ENCODE measurements at places on chromosomes 1 and 21. TPM values are rescaled to one million over a fixed set of nuclear protein-coding genes. Genes with fewer than 3 reads are reported as not detected.

DNA sequence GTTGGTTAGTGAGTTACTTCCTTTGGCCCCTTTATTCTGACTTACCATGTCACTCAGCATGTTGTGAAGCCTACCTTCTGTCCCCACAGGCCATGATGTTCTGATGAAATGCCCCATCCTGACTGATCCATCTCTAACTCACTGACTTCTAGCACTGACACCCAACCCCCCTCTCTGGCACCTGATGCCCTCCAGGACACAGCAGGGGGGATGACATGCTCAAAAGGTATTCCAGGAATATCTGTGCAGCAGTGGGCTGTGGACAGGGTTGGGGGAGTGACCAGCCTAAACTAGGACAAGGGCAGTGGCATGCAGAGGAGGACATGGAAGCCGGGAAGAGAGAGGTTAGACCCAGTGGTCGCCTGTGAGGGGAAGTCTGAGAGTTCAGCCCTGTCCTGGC is 25.5 kb downstream of the SYT2 start:
- no peaks in the 10 kb centered on the region for H3K4me1 ChIP-seq
- H3K36me3 ChIP-seq = no peaks in the 10 kb centered on the region

GRCh38 chr1:19325958-19326747 is 14.0 kb downstream of the SLC66A1 start:
- no peak overlapping the region for H3K27ac ChIP-seq
- H3K4me3 ChIP-seq = no peak overlapping the region
- peaks cover 3% of the 10 kb centered on the region for H3K4me1 ChIP-seq
- no peaks in the 10 kb centered on the region for H3K36me3 ChIP-seq

DNA sequence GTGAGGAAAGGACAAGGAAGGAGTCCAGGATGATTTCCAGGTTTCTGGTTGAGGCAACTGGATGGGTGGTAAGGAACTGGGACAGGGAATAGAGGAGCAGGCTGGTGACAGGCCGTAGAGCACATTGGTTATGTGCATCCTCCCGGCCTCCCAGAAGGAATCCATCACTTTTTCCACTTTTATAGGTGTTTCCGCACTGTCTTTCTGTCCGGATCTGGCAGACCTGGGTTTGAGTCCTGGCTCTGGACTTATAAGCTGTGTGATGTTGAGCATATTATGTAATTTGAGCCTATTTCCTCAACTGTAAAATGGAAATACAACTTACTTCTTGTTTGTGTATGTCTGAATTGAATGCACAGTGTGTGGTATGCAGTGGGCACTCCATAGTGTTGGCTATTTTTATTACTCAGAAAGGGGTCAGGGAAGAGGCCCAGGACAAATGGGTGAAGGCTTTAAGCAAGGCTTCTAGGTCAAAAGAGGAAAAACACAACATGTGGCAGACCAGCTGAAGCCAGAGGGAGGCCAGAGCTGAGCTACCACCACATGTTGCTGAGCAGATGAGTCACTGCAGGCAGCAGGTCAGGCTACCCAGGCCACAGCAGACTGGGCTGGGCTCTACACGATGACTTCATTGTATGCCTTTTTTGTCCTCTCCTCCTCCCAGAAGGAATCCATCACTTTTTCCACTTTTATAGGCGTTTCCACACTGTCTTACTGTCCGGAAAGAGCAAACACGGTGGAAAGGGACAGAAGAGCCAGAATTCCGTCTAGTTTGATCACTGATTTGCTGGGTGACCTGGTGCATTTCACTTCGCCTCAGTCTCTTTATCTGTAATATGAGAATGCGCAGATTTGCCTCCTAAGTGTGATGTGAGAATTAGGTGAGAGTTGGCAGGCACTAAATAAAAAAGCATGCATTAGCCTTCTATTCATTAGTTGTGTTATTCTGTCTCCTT is 791 bp upstream of the MAST2 start:
- peak; percentile 68 for DNase-seq
- H3K27me3 ChIP-seq = no peaks in the 10 kb centered on the region
- H3K27ac ChIP-seq = peak overlapping the region; percentile 88

GRCh38 chr1:10677491-10678391 is 118.7 kb downstream of the CASZ1 start:
- H3K27ac ChIP-seq = no peak overlapping the region
- DNase-seq = no peak
- H3K4me3 ChIP-seq = no peak overlapping the region
- no peaks in the 10 kb centered on the region for H3K36me3 ChIP-seq
- H3K27me3 ChIP-seq = no peaks in the 10 kb centered on the region

DNA sequence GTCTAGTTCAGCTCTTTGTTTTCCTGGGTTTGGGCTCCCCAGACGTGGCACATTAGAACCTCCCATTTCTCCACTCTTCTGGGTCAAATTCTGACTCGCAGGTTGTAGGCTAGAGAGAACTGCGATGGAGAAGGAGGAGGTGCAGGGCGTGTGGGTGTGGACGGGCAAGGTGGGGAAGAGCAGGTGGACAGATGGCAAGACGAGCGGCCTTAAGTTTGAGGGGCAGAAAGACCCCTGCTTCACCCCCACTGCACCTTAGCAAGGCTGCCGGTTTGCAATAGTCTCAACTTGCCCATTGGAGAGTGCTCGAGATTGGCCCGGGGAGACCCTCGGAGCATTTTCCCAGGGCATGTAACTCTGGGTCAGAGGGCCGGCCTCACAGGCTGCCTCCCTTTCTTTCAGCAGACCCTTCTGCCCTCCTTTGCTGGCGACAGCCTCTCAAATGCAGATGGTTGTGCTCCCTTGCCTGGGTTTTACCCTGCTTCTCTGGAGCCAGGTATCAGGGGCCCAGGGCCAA is 1.7 kb downstream of the IL24 start:
- H3K4me3 ChIP-seq = no peak overlapping the region
- no peak overlapping the region for H3K27ac ChIP-seq
- no peaks in the 10 kb centered on the region for H3K36me3 ChIP-seq
- DNase-seq = no peak
- peaks cover 9% of the 10 kb centered on the region for H3K27me3 ChIP-seq
- H3K4me1 ChIP-seq = no peaks in the 10 kb centered on the region

DNA sequence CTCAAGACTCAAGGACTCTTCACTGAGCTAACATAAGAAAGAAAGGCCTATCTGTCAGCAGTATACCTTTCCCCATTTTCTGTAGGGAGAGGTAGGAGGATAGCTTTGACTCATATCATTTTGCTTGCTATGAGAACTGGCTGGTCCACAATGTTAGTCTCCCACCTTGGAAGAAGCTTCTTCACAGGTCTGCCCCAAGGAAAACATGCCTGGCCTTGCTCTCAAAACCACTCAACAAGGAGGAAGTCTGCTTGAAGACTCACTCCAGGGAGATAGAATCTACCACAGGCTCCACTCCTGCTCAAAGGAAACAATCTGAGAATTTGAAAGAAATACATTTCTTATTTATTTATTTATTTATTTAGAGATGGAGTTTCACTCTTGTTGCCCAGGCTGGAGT is 29.5 kb upstream of the LAMC1 start:
- H3K4me3 ChIP-seq = no peak overlapping the region
- no peaks in the 10 kb centered on the region for H3K4me1 ChIP-seq
- peaks cover 11% of the 10 kb centered on the region for H3K27me3 ChIP-seq

GRCh38 chr1:92755541-92756461 is 29.1 kb downstream of the EVI5 start:
- no peak overlapping the region for H3K4me3 ChIP-seq
- H3K27ac ChIP-seq = no peak overlapping the region
- H3K27me3 ChIP-seq = peaks cover 6% of the 10 kb centered on the region

- H3K27me3 ChIP-seq = peaks cover 8% of the 10 kb centered on the region
- no peaks in the 10 kb centered on the region for H3K4me1 ChIP-seq
- no peak overlapping the region for H3K27ac ChIP-seq
- no peaks in the 10 kb centered on the region for H3K36me3 ChIP-seq
Measured at GRCh38 chr1:115182012-115182715, 92.9 kb upstream of the TSPAN2 start.

GRCh38 chr1:241336335-241336734 is 20.7 kb downstream of the RGS7 start:
- no peak overlapping the region for H3K27ac ChIP-seq
- no peaks in the 10 kb centered on the region for H3K4me1 ChIP-seq
- no peak overlapping the region for H3K4me3 ChIP-seq
- H3K27me3 ChIP-seq = no peaks in the 10 kb centered on the region
- H3K36me3 ChIP-seq = no peaks in the 10 kb centered on the region

DNA sequence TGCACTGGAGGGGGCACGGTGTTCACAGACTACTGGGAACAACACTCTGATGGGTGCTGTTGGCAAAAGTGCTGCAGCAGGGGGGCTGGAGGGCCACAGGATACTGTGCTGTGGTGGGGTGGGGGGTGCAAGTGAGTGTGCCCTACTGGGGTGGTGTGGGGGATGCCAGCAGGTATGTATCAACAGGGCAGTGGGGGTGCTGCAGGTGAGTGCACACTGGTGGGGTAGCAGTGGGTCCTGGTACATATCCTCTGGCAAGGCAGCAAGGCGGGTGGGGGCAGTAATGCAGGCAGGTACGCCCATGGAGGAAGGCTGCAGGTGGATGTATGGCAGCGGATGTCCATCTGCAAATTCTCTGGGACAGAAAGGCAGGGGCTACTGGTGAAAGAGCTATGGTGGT is 48.8 kb upstream of the CD53 start:
- H3K4me1 ChIP-seq = no peaks in the 10 kb centered on the region
- H3K27ac ChIP-seq = no peak overlapping the region
- no peak overlapping the region for H3K4me3 ChIP-seq
- H3K36me3 ChIP-seq = peaks cover 8% of the 10 kb centered on the region

The NTNG1 gene
- not detected for total RNA-seq

The TTC39A gene
- 0.78 TPM for total RNA-seq

The CNTN2 gene
- not detected for total RNA-seq

The SPAG17 gene
- 2.2 TPM for total RNA-seq

The NBPF4 gene
- total RNA-seq = not detected

The SDHB gene
- 92.1 TPM for total RNA-seq

The HLCS gene
- total RNA-seq = 30.7 TPM

The ILDR2 gene
- 2.1 TPM for total RNA-seq

The CCDC17 gene
- 6.9 TPM for total RNA-seq

The CD34 gene
- not detected for total RNA-seq

The DCST1 gene
- total RNA-seq = not detected

The PEF1 gene
- 45.5 TPM for total RNA-seq
